ENCODE measurements at places on chromosomes 5 and 9. TPM values are rescaled to one million over a fixed set of nuclear protein-coding genes. Genes with fewer than 3 reads are reported as not detected.
A peak's percentile ranks its signal among the peaks of the same experiment; 100 is the strongest.

DNA sequence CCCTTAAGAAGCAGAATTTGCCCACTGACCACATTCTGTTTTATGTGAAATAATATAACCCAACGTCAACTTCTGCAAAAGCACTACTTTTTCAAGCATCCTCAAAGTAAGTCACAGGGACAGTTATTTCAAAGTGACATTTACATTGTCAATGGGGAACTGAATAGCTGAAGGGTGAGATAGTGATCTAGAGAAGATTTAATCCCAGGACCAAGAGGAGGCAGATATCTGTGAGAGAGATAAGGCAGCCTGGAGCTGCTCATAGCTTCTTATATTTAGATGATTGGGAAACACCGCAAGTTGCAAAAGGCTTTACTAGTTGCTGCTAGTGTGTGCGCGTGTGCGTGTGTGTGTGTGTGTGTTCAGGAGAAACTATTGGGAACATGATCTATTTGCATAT is 210.4 kb upstream of the RFX3 start:
- no peak for DNase-seq
- no peaks in the 10 kb centered on the region for H3K36me3 ChIP-seq
- H3K4me3 ChIP-seq, result no peak overlapping the region
- no peaks in the 10 kb centered on the region for H3K4me1 ChIP-seq
- no peaks in the 10 kb centered on the region for H3K27me3 ChIP-seq

DNA sequence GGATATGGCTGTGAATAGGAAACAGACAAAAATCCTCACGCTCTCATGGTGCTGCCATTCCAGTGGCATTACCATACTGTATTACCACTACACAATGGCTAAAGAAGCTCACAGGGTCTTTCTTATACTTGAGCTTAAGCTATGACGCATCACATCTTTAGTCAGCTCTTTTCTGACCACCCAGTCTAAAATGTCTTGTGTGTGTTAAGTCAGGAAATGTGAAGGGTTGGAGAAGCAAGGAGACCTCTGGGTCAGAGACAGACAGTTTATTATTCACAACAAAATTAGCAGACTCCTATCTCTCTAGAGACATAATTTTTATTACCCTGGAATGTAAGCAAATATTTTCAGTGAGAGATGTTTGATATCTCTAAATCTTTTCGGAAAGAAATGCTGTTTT is 1583.2 kb upstream of the WWC1 start:
- DNase-seq, result no peak
- no peak overlapping the region for H3K4me3 ChIP-seq
- H3K4me1 ChIP-seq, result no peaks in the 10 kb centered on the region
- H3K27me3 ChIP-seq, result no peaks in the 10 kb centered on the region
- no peaks in the 10 kb centered on the region for H3K36me3 ChIP-seq

DMGDH gene
- total RNA-seq, result 3.3 TPM

GRCh38 chr5:177982072-177982727 is 13.8 kb downstream of the PROP1 start:
- DNase-seq, result peak; percentile 90
- H3K27ac ChIP-seq, result no peak overlapping the region
- no peaks in the 10 kb centered on the region for H3K36me3 ChIP-seq
- no peaks in the 10 kb centered on the region for H3K27me3 ChIP-seq
- H3K4me3 ChIP-seq, result no peak overlapping the region

POLR3G gene
- total RNA-seq, result 1.5 TPM

PLPP7 gene
- 22.5 TPM for total RNA-seq

NMUR2 gene
- not detected for total RNA-seq

All from esophagus muscularis mucosa (tissue), 4 donors.